ENCODE measurements at places on chromosomes 3 and 15. TPM values are rescaled to one million over a fixed set of nuclear protein-coding genes. Genes with fewer than 3 reads are reported as not detected.

GRCh38 chr3:160052385-160053047 lies 63.9 kb downstream of the IL12A start:
- H3K27ac ChIP-seq: no peak overlapping the region
- H3K36me3 ChIP-seq: no peaks in the 10 kb centered on the region
- no peak for DNase-seq
- no peaks in the 10 kb centered on the region for H3K27me3 ChIP-seq

GRCh38 chr15:53458736-53459135 lies 300.7 kb downstream of the WDR72 start:
- no peak for DNase-seq
- H3K27me3 ChIP-seq: no peaks in the 10 kb centered on the region
- no peaks in the 10 kb centered on the region for H3K36me3 ChIP-seq
- H3K4me1 ChIP-seq: no peaks in the 10 kb centered on the region
- H3K27ac ChIP-seq: no peak overlapping the region

DNA sequence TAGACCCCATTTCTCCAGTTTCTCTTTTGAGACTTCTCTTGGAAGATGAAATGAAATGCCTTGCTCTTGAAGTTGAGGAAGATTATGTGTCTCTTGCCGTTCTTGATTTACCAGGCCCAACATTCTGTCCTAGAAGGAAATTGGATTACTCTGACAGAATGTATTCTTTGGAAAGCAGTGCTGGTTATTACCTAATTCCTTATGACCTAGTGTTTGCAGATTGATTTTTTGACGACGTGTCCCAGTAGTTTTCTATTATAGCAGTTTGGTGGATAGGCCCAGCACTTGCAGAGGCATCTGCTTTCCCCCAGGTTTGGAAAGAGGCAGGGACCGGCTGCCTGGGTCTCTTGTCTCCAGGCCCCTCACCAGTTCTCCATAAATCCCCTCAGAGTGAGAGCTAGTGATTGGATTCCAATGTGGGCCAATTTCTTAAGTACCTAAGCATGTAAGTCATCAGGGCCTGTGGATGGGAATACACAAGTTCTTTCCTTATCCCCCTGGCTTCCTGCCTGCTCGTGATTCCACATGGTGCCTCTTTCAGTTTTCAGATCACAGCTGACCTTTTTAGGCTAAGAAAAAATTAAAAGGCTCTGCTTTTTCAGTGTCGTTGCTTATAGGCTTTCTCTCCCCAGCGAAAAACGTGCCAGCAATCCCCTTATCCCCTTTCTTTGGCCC lies 50.2 kb downstream of the EPHB3 start:
- H3K27me3 ChIP-seq: no peaks in the 10 kb centered on the region
- DNase-seq: no peak
- no peaks in the 10 kb centered on the region for H3K36me3 ChIP-seq
- no peak overlapping the region for H3K4me3 ChIP-seq

DNA sequence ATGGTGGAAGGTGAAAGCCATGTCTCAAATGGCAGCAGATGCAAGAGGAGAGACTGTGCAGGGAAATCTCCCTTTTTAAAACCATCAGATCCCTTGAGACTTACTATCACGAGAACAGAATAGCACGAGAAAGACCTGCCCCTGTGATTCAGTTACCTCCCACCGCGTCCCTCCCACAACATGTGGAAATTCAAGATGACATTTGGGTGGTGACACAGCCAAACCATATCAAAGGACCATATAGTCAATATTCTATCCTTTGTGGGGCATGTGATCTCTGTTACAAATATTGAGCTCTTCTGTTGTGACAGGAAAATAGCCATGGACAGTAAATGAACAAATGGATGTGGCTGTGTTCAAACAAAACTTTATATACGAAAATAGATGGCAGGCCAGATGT lies 77.2 kb upstream of the ACKR4 start:
- no peak for DNase-seq
- H3K4me1 ChIP-seq: no peaks in the 10 kb centered on the region
- H3K4me3 ChIP-seq: no peak overlapping the region
- no peaks in the 10 kb centered on the region for H3K27me3 ChIP-seq

GRCh38 chr15:69760258-69760845 lies 307.7 kb downstream of the RPLP1 start:
- no peak overlapping the region for H3K4me3 ChIP-seq
- no peaks in the 10 kb centered on the region for H3K27me3 ChIP-seq
- H3K27ac ChIP-seq: peak overlapping the region; percentile 51
- peaks cover 71% of the 10 kb centered on the region for H3K4me1 ChIP-seq
- no peaks in the 10 kb centered on the region for H3K36me3 ChIP-seq

- H3K27me3 ChIP-seq: no peaks in the 10 kb centered on the region
- no peak overlapping the region for H3K27ac ChIP-seq
- no peaks in the 10 kb centered on the region for H3K36me3 ChIP-seq
- no peaks in the 10 kb centered on the region for H3K4me1 ChIP-seq
Observed at GRCh38 chr15:89824607-89824867, 9.9 kb upstream of the ANPEP start.

Gene SH3GL3
- total RNA-seq: not detected

Gene PIERCE2
- total RNA-seq: not detected

DNA sequence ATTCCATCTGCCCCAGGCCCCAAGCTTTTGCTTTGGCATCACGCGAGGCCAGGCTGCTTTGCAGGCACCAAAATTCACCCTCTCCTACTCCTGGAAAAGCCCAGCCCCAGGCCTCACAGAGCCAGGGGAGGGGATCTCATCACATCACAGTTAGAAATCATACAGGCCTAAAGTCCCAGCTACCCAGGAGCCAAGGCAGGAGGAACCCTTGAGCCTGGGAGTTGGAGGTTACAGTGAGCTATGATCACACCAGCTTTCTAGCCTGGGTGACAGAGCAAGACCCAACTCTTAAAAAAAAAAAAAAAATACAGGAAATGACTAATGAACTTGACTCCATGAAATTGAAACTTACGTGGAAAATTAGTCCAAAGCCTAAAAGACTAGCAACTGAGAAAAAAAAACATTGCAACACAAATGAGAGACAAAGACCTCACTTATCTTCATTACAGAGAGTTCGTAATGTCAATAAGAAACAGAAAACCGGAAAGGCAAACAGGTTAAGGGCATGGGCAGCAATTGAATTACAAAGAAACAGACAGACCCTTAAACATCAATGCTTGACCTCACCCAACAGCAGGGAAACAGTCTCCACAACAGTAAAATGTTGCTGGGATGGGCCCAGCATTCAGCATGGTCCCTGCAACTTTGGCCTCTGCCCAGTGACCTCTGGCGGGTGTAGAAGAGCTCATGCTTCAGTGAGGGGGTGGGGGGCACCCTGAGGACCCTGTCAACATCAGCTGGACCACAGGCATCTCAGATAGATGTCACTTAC lies 151.5 kb downstream of the LRRK1 start:
- peaks cover 3% of the 10 kb centered on the region for H3K4me1 ChIP-seq
- H3K36me3 ChIP-seq: no peaks in the 10 kb centered on the region
- no peaks in the 10 kb centered on the region for H3K27me3 ChIP-seq
- DNase-seq: no peak
- H3K27ac ChIP-seq: no peak overlapping the region
- H3K4me3 ChIP-seq: no peak overlapping the region

- no peak for DNase-seq
- H3K27ac ChIP-seq: no peak overlapping the region
- no peaks in the 10 kb centered on the region for H3K27me3 ChIP-seq
- no peaks in the 10 kb centered on the region for H3K4me1 ChIP-seq
- H3K36me3 ChIP-seq: no peaks in the 10 kb centered on the region
Observed at GRCh38 chr3:20608054-20608738, 422.2 kb upstream of the SGO1 start.

Gene ALG1L2
- 0.80 TPM for total RNA-seq

DNA sequence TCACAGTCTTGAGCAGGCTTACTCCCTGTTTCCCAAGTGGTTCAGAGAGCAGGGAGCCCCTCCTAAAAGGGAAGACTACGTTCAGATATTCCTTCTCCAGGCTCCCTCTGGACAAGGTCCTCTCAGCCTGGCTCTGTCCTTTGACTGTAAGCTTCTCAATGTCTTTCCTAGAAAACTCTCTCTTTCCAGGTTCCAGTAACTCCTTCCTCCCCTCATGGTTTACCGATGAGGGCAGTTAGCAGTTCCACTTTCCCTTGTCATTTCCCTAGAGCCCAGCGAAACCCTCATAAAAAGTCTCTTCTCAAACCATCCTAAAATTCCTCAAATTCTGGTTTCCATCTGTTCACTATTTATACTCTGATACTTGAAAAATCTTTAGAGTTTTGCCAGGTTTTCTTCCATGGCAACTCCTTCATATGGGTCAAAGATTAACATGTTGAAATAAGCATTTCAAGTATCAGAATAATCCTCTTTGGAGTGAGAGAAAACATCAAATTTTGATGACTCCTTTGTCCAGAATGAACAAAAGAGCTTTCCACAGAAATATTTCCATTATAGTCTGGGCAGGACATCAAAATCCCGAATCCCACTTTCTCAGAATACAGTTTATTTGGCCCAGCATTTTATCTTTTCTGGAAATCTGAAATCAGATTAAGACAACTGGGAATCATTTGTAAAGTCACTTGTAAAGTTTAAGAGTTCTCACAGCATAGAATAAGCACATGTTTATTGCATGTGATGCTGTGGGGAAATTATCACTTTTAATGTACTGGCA lies 599.4 kb downstream of the UNC13C start:
- no peak overlapping the region for H3K4me3 ChIP-seq
- no peaks in the 10 kb centered on the region for H3K4me1 ChIP-seq
- DNase-seq: no peak
- no peak overlapping the region for H3K27ac ChIP-seq
- no peaks in the 10 kb centered on the region for H3K27me3 ChIP-seq

GRCh38 chr15:56781666-56782065 lies 48.4 kb upstream of the ZNF280D start:
- H3K27me3 ChIP-seq: no peaks in the 10 kb centered on the region
- H3K4me1 ChIP-seq: no peaks in the 10 kb centered on the region
- DNase-seq: no peak
- H3K27ac ChIP-seq: no peak overlapping the region

GRCh38 chr15:69144530-69144929 lies 15.9 kb upstream of the GLCE start:
- H3K4me3 ChIP-seq: no peak overlapping the region
- peaks cover 15% of the 10 kb centered on the region for H3K27me3 ChIP-seq
- H3K36me3 ChIP-seq: no peaks in the 10 kb centered on the region
- H3K27ac ChIP-seq: no peak overlapping the region
- no peaks in the 10 kb centered on the region for H3K4me1 ChIP-seq

Gene ST3GAL6
- 0.45 TPM for total RNA-seq

- no peaks in the 10 kb centered on the region for H3K27me3 ChIP-seq
- no peaks in the 10 kb centered on the region for H3K36me3 ChIP-seq
- DNase-seq: no peak
- no peak overlapping the region for H3K4me3 ChIP-seq
- no peak overlapping the region for H3K27ac ChIP-seq
Observed at GRCh38 chr3:113141543-113141942, 69.8 kb upstream of the BOC start.

Gene ITIH1
- not detected for total RNA-seq

Gene SEMA3F
- 1.1 TPM for total RNA-seq

Gene LSMEM2
- total RNA-seq: not detected

- H3K27ac ChIP-seq: no peak overlapping the region
- H3K27me3 ChIP-seq: no peaks in the 10 kb centered on the region
- H3K4me3 ChIP-seq: no peak overlapping the region
- no peak for DNase-seq
Observed at GRCh38 chr15:40892447-40893012, 1.7 kb upstream of the VPS18 start.

Gene CYP1A1
- total RNA-seq: not detected

Gene ZNF280D
- 27.2 TPM for total RNA-seq

Gene TMEM108
- total RNA-seq: not detected

- H3K36me3 ChIP-seq: peaks cover 54% of the 10 kb centered on the region
- DNase-seq: no peak
- H3K27me3 ChIP-seq: no peaks in the 10 kb centered on the region
- H3K4me1 ChIP-seq: peaks cover 42% of the 10 kb centered on the region
- no peak overlapping the region for H3K4me3 ChIP-seq
- H3K27ac ChIP-seq: peak overlapping the region; percentile 51
Observed at GRCh38 chr3:71702131-71703024, 22.8 kb downstream of the EIF4E3 start.

GRCh38 chr3:139216958-139217357 lies 126.9 kb upstream of the MRPS22 start:
- H3K36me3 ChIP-seq: no peaks in the 10 kb centered on the region
- no peaks in the 10 kb centered on the region for H3K4me1 ChIP-seq
- peaks cover 2% of the 10 kb centered on the region for H3K27me3 ChIP-seq
- DNase-seq: no peak

- DNase-seq: peak; percentile 46
- H3K27ac ChIP-seq: no peak overlapping the region
- peaks cover 14% of the 10 kb centered on the region for H3K4me1 ChIP-seq
- H3K27me3 ChIP-seq: no peaks in the 10 kb centered on the region
- H3K4me3 ChIP-seq: no peak overlapping the region
- no peaks in the 10 kb centered on the region for H3K36me3 ChIP-seq
Observed at GRCh38 chr3:194586836-194587235, 46.4 kb downstream of the TMEM44 start.

DNA sequence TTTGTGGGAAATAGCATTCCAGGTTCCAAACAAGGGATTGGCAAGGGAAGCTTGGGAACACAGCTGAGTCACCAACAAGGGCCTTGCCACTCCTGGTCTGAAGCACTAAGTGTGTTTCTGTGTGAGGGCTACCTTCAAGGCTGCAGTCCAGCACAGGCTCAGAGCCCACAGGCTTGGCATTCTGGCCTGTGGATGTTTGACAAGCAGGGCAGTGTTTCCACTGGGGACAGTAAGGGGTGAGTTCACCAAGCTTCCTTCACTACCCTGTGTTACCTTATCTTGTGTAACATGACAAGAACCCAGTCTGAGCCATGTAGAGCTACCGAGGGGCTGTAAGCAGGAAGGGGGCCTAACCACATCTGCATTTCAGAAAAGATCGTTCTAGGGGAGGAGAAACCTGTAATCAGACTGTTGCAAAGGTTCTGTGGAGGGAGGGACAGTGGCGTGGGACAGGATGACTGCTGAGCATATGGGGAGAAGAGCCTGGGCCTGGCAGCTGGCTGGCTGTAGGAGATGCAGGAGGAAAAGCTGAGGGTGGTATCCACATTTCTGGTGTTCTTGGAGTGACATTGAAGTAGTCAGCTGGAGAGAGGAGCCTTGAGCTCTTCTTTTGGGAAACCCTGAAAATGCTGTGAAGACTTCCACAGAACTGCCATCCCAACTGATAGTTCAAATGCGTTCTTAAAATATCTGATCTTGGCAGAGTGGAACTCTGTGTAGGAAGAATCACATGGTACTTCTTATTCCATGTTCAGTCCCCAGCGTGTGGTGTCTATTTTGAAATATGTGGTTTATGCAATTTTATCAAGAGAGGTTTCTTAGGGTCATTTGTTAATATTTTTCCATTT lies 61.3 kb downstream of the CTDSPL start:
- H3K4me3 ChIP-seq: no peak overlapping the region
- DNase-seq: no peak
- H3K27me3 ChIP-seq: no peaks in the 10 kb centered on the region
- no peaks in the 10 kb centered on the region for H3K4me1 ChIP-seq
- H3K36me3 ChIP-seq: no peaks in the 10 kb centered on the region

Gene CYP8B1
- not detected for total RNA-seq

DNA sequence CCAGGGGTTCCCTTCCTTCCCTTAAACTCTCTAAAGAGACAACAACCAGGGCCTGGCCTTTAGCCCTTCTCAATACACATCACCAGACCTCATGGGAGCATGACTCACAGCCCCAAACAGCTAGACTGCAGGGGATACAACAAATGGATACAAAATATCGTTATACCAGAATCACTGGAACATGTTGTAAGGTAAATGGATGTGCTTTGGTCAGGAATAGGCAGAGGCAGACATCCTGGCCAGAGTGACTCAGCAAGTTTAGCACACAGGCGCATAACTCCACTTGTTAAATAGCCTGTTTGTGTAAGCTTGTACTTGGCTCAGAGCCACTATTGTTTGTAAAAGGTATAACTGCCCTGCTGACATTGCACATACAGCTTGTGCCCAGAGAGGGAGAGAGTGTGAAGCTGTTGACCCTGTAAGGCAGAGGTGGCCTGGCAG lies 18.3 kb downstream of the TMED3 start:
- no peaks in the 10 kb centered on the region for H3K27me3 ChIP-seq
- H3K36me3 ChIP-seq: peaks cover 12% of the 10 kb centered on the region
- no peaks in the 10 kb centered on the region for H3K4me1 ChIP-seq
- DNase-seq: no peak
- H3K27ac ChIP-seq: no peak overlapping the region
